ENCODE measurements at places on chromosomes 3 and 15. TPM values are rescaled to one million over a fixed set of nuclear protein-coding genes. Genes with fewer than 3 reads are reported as not detected.

The IGSF11 gene
- total RNA-seq: 0.10 TPM

- DNase-seq: no peak
These were observed 1.8 kb downstream of the ATP13A4 start for GRCh38 chr3:193552923-193553322.

- no peak for DNase-seq
These were observed 366.5 kb downstream of the LPP start for GRCh38 chr3:188520466-188520865.

DNA sequence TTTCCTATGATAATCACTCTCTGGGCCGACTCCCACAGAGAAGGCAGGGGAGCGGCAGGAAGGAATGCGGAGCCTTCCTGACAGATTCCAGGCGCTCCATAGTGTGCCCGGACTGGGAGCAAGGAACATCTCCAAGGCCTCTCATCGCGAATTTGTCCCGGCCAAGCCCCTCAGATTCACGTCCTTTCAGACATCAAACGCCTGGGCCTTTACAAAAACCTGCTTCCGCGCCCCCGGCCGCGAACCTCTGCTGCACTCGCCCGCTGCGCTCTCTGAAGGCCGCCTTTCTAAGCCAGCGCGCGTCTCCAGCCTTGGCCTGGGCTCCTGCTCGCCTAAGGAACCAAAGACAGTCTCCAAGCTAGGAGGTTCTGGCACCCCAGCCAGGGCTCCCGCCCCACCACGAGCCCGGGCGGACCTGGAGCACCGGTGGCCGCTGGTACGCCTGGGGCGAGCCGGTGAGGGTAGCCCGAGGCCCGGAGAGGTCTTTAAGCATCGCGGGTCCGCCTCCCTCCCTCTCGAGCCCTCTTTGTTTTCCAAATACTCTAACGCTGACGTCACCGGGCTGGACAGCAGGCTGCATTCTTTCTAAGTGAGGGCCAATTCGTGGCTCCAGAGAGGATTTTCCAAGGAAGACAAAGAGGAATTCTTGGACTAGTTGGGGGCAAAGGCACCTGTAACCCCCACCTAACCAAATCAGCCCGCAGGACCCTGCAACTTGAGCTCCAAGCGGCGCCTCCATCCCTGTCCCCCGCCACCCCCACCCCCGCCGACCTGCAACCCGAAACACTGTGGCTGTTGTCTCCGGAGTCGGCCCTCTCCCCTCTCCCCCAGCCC lies 759 bp downstream of the AMOTL2 start:
- DNase-seq: no peak

- peak; percentile 6 for DNase-seq
These were observed 155.9 kb upstream of the FEZF2 start for GRCh38 chr3:62529230-62529629.

- DNase-seq: no peak
These were observed 164.5 kb downstream of the ZMAT3 start for GRCh38 chr3:178907081-178907480.

DNA sequence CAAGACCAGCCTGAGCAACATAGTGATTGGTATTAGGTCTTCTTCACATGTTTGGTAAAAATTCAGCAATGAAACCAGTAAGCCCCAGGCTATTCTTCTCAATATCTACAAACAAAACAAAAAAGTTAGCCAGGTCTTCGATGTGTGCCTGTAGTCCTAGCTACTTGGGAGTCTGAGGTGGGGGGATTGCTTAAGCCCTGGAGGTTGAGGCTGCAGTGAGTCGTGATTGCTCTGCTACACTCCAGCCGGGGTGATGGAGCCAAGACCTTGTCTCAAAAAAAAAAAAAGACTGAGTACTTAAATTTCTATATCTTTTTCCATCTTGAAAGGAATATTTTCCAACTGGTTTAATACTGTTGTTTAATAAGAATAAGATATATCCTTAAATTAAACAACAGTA lies 106.8 kb downstream of the MBNL1 start:
- DNase-seq: no peak

GRCh38 chr3:102400766-102401165 lies 34.0 kb upstream of the ZPLD1 start:
- no peak for DNase-seq

- DNase-seq: no peak
These were observed 333.4 kb downstream of the THSD4 start for GRCh38 chr15:71448688-71449114.

GRCh38 chr15:91196768-91197167 lies 96.7 kb downstream of the SV2B start:
- no peak for DNase-seq

DNA sequence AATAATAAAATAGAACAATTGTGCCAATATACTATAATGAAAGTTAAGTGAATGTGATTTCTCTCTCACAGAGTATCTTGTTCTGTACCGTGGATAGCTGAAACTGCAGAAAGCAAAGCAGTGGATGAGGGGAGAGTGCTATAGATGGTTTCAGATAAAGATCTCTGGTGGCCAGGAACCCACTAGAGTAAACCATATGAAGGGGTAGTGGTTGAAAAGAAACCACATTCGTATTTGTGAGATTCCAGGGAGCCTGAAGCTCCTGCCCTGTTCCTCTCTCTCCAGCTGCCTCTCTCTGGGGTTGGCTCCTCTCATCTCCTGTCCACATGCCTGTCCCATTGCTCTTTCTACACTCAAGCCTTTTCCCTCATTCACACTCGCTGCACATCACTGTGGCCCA lies 8.9 kb downstream of the ABHD17C start:
- DNase-seq: no peak
